Caudate nucleus (tissue), 63 donors: ENCODE measurements at places on chromosomes 7 and 10.

- no peak for DNase-seq
Measured at GRCh38 chr10:101066896-101067355, 5.1 kb downstream of the KAZALD1 start.

DNA sequence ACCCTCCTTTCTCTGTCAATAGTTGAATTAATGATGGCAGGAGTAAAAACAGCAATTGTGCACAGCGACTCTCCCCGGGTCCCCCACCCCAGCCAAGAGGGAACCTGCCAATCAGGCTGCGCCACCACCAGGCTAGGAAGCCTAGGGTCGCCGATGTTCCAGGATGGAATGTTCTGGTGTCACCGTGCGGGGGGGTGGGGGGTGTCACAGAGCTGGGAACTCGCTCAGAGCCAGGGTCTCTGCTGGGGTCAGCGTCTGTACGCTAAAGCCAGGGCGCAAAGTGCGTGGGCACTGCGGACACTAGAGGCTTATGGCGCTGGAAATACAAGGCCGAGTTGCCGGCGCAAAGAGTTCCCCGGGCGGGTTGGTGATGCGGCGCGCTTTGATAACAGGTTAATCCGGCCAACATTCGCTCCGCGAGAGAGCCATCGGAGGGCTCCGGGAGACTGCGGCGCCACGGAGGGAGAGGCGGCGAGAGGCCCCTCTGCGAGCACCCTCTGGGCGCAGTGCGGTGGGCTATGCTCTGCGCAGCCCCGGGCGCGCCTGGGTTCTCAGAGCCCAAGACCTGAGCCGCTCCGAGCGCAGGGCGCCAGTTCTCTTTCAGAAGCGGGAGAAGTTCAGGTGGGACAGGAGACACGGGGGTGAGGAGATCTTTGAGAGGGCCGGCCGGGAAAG lies 192.3 kb downstream of the EMX2 start:
- DNase-seq = no peak

- DNase-seq = no peak
Measured at GRCh38 chr10:30861221-30861620, 170.4 kb downstream of the ZNF438 start.

GRCh38 chr7:152865011-152865410 lies 105.5 kb downstream of the ACTR3B start:
- no peak for DNase-seq

DNA sequence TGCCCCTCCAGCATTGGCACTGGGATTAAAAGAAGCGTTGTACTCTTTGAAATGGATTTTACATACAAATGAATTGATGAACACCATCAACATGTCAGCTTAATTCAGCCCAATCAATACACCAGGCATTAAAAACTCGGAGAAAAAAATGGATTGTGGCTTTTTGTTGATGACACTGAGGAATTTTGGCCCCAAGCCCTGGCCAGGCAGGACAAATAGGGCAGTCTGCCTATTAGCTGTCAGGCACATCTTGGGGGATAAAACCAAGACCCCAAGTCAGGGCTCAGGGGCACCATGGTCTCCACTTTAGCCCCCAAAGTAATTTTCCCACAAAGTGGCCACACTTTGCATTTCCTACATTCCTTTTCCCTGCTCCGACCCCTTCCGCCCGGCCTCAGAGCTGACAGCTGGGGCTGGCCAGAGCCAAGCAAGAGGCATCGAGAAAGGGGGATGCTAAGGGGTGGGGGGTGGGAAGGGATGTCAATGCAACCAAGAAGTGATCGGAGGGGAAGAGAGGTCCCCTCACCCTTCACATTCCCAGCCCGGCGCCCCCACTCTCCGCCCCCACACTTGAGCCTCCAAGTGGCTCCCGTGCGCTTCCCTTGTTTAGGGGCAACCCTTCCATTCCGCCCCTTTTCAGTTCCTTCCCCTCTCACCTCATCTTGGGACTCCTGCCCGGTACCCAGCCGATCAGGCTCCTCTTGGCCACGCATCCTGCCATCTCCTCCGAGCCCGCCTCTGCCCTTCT lies 711 bp downstream of the HIP1 start:
- no peak for DNase-seq
